ENCODE measurements at places on chromosomes 3 and 15.

- H3K4me3 ChIP-seq: no peak overlapping the region
- H3K27ac ChIP-seq: no peak overlapping the region
- no peak for DNase-seq
- H3K36me3 ChIP-seq: no peaks in the 10 kb centered on the region
- no peaks in the 10 kb centered on the region for H3K4me1 ChIP-seq
Observed at GRCh38 chr3:39478226-39478625, 10.7 kb downstream of the MOBP start.

GRCh38 chr15:26087881-26088280 is 224.8 kb upstream of the ATP10A start:
- no peak for DNase-seq
- no peak overlapping the region for H3K27ac ChIP-seq
- no peak overlapping the region for H3K4me3 ChIP-seq
- no peaks in the 10 kb centered on the region for H3K36me3 ChIP-seq
- H3K27me3 ChIP-seq: no peaks in the 10 kb centered on the region

GRCh38 chr3:113261063-113261625 is 49.8 kb downstream of the BOC start:
- no peak overlapping the region for H3K4me3 ChIP-seq
- no peaks in the 10 kb centered on the region for H3K4me1 ChIP-seq
- peaks cover 4% of the 10 kb centered on the region for H3K27me3 ChIP-seq
- peaks cover 1% of the 10 kb centered on the region for H3K36me3 ChIP-seq

DNA sequence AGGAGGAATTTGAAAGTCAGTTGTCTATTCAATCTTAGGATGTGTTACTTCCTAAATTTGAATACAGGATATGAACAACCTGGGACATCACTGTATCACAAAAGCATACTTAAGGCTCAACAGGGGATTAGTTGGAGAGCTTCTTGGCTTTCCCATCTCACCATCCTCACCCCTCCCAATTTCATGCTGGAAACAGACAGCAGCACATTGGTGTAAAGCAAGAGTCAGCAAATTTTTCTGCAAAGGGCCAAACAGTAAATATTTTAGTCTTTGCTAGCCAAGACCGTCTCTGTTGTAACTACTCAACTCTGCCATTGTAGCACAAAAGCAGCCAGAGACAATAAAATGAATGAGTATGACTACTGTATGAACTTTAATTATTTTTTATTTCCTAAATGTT is 94.9 kb downstream of the ERC2 start:
- no peak for DNase-seq
- no peaks in the 10 kb centered on the region for H3K27me3 ChIP-seq
- no peak overlapping the region for H3K27ac ChIP-seq
- H3K36me3 ChIP-seq: no peaks in the 10 kb centered on the region
- H3K4me1 ChIP-seq: no peaks in the 10 kb centered on the region
- H3K4me3 ChIP-seq: no peak overlapping the region

GRCh38 chr15:74903676-74904075 is 3.0 kb downstream of the FAM219B start:
- peaks cover 9% of the 10 kb centered on the region for H3K36me3 ChIP-seq
- H3K27ac ChIP-seq: no peak overlapping the region
- H3K4me3 ChIP-seq: no peak overlapping the region
- H3K4me1 ChIP-seq: peaks cover 26% of the 10 kb centered on the region

DNA sequence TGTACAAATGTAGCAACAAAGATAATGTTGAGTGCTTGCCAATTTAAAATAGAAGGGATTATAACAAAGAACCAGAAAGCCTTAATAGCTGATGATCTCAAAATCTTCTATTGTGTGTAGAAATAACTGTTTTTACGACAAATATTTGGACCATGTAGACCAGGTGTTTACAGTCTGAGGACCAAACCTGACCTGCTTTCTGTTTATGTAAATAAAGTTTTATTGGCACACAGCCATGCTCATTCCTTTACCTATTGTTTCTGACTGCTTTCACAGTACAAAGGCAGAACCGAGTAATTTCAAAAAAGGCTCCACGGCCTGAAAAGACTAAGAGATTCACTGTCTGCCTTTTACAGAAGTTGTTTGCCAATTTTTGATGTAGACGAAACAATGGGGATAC is 91.8 kb downstream of the GOLIM4 start:
- H3K36me3 ChIP-seq: peaks cover 2% of the 10 kb centered on the region
- H3K27me3 ChIP-seq: no peaks in the 10 kb centered on the region
- H3K27ac ChIP-seq: no peak overlapping the region

DNA sequence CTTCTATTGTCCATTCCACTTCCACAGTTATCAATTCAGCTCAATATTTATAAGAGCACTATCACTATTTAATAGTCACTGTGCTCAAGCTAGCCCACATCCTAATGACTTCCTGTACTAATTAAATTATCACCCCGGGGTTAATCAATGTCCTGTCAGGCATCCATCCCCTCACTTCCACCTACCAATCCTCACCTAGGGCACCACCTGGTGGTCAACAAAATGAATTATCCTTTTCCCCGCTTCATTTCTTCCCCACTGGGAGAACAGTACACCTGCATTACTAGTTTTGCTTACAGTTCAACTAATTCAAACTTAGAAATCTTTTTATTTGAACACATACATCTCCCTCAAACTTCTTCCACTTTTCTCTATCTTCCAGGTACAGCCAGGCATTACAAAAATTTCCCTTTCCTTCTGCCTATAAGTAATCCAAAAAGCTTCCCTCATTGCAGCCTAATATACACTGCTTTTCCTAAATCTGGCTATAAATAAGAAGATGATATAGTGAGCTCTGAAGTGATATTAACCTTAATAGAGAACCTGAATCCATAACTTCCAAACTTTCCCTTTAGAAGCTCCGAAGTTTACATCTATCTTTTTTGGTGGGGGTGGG is 68.5 kb downstream of the TMCC1 start:
- H3K27me3 ChIP-seq: no peaks in the 10 kb centered on the region
- peak overlapping the region; percentile 3 for H3K27ac ChIP-seq
- no peak overlapping the region for H3K4me3 ChIP-seq
- peak; percentile 48 for DNase-seq
- H3K4me1 ChIP-seq: peaks cover 23% of the 10 kb centered on the region

DNA sequence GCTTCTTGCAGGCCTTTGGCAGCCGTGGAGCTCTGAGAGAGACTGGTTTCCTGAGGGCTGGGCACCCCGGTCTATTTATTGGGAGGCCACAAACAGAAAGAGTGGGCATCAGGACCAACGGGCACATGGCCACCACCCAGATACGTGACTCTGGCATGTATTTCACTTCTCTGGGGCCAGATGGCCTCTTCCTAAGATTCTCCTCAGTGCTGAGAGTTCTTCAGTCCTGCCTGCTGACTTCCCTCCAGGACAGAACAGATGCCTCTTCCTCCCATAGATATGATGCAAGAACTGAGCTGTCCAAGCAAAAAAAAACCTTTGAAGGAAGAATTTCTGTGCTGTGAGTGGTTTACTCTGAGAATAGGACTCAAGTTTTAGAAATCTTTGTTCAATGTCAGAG is 107.7 kb downstream of the IGF2BP2 start:
- H3K4me1 ChIP-seq: no peaks in the 10 kb centered on the region
- peaks cover 11% of the 10 kb centered on the region for H3K27me3 ChIP-seq
- no peaks in the 10 kb centered on the region for H3K36me3 ChIP-seq
- DNase-seq: no peak

- no peak overlapping the region for H3K4me3 ChIP-seq
- no peaks in the 10 kb centered on the region for H3K27me3 ChIP-seq
- no peaks in the 10 kb centered on the region for H3K4me1 ChIP-seq
- H3K36me3 ChIP-seq: peaks cover 5% of the 10 kb centered on the region
Observed at GRCh38 chr15:99844150-99844549, 110.9 kb upstream of the LYSMD4 start.

Data from memory B cell (primary cell).